ENCODE measurements at places on chromosomes 5 and 9. TPM values are rescaled to one million over a fixed set of nuclear protein-coding genes. Genes with fewer than 3 reads are reported as not detected.

GRCh38 chr5:133552925-133553525 is 59.3 kb downstream of the FSTL4 start:
- peak; percentile 73 for DNase-seq
- H3K27me3 ChIP-seq = peaks cover 15% of the 10 kb centered on the region
- no peaks in the 10 kb centered on the region for H3K4me1 ChIP-seq
- no peaks in the 10 kb centered on the region for H3K36me3 ChIP-seq
- no peak overlapping the region for H3K27ac ChIP-seq

DNA sequence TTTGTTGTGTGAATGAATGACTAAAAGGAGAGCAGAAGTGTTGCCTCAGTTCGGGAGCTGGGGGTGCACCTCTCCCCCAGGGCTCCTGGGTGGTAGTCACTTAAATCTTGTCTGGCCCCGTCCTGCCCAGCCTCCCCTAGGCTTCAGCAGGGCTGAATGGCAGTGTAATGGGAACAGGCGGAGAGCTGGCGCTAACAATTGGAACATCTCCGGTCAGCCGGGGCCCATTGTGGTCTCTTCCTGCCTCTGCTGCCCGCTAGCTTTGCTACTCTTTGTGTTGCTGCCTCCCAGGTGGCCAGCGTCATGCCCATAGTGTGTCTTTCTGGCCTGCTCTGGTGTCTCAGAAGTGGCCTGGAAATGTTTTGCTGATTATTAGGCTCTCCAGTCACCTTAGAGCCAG is 62.3 kb downstream of the RGS3 start:
- H3K36me3 ChIP-seq = no peaks in the 10 kb centered on the region
- no peaks in the 10 kb centered on the region for H3K4me1 ChIP-seq
- H3K27me3 ChIP-seq = peaks cover 81% of the 10 kb centered on the region
- no peak overlapping the region for H3K27ac ChIP-seq
- no peak for DNase-seq

Gene SPATA31C1
- polyA plus RNA-seq = not detected

Gene MORN5
- not detected for polyA plus RNA-seq

Gene GLDC
- polyA plus RNA-seq = not detected

Measured in K562 (cell line).